ENCODE measurements at places on chromosomes 5 and 9. TPM values are rescaled to one million over a fixed set of nuclear protein-coding genes. Genes with fewer than 3 reads are reported as not detected.

GRCh38 chr9:23829580-23830475 is 3.8 kb upstream of the ELAVL2 start:
- no peak overlapping the region for H3K4me3 ChIP-seq
- no peak for DNase-seq
- no peaks in the 10 kb centered on the region for H3K4me1 ChIP-seq

- H3K4me1 ChIP-seq = peaks cover 16% of the 10 kb centered on the region
- no peak for DNase-seq
These were observed 125.3 kb upstream of the ABCA1 start for GRCh38 chr9:105053209-105053652.

GRCh38 chr5:31733371-31733770 is 94.4 kb downstream of the PDZD2 start:
- H3K4me1 ChIP-seq = no peaks in the 10 kb centered on the region
- no peaks in the 10 kb centered on the region for H3K36me3 ChIP-seq
- no peak overlapping the region for H3K27ac ChIP-seq
- DNase-seq = no peak

DNA sequence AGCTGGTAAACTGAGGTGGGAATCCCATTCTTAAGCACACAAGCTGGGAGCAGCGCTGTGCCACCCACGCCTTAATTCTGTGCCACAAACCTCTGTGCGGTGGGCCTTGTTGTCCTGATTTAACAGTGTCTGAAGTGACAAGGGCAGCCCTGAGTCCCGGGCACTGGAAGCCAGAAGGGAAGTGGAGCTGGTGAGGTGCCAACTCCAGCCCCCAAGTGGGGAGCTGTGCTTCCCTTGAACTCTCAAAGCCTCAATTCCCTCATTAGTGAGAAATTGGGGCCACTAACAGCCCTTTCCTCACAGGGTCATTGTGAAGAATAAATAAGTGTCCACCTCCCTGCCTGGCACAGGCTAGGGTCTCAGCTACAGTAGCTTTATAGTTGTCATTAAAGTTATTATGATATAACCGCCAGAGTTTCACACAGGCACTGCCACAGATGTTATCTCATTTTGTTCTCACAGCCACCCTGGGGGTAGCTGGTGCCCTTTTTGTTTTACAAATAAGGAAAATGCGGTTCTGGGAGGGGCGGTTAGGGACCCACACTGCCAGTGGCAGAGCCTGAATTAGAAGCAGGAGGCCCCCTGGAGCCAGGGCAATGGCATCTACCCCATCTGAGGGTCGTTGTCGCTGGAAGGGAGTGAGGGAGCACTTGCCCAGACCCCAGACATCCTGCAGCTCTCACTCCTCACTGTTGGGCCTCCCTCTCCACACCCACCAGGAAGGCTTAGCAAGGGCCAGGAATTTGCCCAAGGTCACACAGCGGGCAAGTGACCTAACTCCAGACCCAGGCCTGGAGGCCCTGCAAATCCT is 2.1 kb upstream of the TLX3 start:
- H3K27me3 ChIP-seq = peaks cover 52% of the 10 kb centered on the region
- no peak for DNase-seq
- H3K4me1 ChIP-seq = no peaks in the 10 kb centered on the region
- no peaks in the 10 kb centered on the region for H3K36me3 ChIP-seq
- H3K4me3 ChIP-seq = no peak overlapping the region
- H3K27ac ChIP-seq = no peak overlapping the region

DNA sequence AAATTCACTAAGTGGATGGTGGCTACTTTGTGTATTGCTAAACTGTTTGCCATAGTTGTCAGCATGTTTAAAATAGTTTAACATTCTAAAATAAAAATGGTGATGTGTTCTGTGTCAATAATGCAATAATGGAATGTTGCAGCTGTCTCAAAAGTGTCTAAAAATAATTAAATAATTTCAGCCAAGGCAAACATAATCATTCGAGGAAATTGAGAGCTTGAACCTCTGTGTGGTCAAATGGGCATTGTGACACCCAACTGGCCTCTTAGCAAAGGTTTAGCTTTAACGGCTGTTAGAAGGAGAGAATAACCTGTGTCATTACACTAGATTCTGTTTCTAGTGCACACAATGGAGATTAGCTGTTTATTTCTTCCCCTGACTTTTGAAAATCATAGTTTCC is 278.5 kb downstream of the TMEM167A start:
- no peak overlapping the region for H3K4me3 ChIP-seq
- no peaks in the 10 kb centered on the region for H3K4me1 ChIP-seq
- no peak overlapping the region for H3K27ac ChIP-seq
- no peaks in the 10 kb centered on the region for H3K36me3 ChIP-seq
- DNase-seq = no peak
- no peaks in the 10 kb centered on the region for H3K27me3 ChIP-seq

GRCh38 chr9:85431339-85432102 is 310.2 kb downstream of the AGTPBP1 start:
- H3K27ac ChIP-seq = no peak overlapping the region
- H3K36me3 ChIP-seq = no peaks in the 10 kb centered on the region
- no peak for DNase-seq
- peaks cover 10% of the 10 kb centered on the region for H3K27me3 ChIP-seq
- H3K4me1 ChIP-seq = no peaks in the 10 kb centered on the region

DNA sequence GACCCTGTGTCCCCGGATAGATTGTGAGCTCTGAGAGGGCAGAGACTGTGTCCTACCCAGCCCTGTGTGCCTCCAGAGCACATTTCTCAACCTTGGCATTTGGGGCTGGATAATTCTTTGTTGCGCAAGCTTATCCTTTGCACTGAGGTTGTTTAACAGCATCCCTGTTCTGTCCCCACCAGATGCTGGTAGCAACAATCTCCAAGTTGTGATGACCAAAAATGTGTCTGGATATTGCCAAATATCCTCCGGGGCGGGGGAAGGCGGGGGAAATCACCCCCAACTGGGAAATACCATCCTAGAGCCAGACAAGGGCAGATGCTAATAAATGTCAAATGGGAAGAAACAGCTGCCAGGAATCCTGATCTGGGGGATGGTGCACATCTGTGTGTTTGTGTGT is 24.0 kb upstream of the TNIP1 start:
- DNase-seq = no peak
- peak overlapping the region; percentile 55 for H3K27ac ChIP-seq
- H3K27me3 ChIP-seq = no peaks in the 10 kb centered on the region

- H3K4me3 ChIP-seq = no peak overlapping the region
- no peak for DNase-seq
- H3K36me3 ChIP-seq = no peaks in the 10 kb centered on the region
- no peaks in the 10 kb centered on the region for H3K27me3 ChIP-seq
- H3K27ac ChIP-seq = no peak overlapping the region
These were observed 643.4 kb downstream of the CCDC171 start for GRCh38 chr9:16196206-16196605.

DNA sequence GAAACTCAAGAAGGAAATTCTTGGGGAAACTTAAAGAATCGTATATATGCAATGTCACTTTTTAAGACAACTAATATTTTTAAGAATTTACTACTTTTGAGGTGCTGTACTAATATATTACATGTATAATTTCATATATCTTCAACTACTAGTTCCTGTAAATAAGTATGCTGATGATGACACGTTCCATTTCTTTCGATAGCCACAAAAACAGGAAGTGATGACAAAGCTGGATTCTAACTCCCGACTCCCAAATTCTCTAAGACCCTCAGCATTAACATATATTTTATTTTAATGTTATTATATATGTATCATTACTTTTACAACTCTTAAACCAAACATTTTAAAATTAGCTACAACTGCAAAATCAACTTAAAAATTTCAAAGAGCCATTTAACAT is 74.8 kb downstream of the STK32A start:
- no peaks in the 10 kb centered on the region for H3K4me1 ChIP-seq
- H3K27ac ChIP-seq = no peak overlapping the region
- no peaks in the 10 kb centered on the region for H3K36me3 ChIP-seq

DNA sequence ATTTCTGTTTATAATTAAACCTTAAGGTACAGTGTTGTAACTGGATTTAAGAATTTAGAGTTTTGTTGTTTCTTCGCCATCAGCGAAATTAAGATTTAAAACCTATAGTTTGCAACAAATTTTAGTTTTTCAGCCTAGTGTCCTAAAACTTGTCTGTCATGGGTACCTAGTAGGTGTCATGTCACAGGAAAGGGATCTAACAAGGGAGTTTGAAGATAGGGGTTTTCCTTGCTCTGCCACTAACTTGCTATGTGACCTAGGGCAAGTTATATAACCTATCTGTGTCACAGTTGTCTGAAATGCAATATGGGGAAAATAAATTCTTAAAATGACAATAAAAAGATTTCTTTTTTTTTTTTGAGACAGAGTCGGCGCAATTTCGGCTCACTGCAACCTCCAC is 9.2 kb upstream of the ABL1 start:
- H3K36me3 ChIP-seq = peaks cover 7% of the 10 kb centered on the region
- no peak overlapping the region for H3K27ac ChIP-seq
- peaks cover 2% of the 10 kb centered on the region for H3K4me1 ChIP-seq
- H3K4me3 ChIP-seq = no peak overlapping the region
- H3K27me3 ChIP-seq = no peaks in the 10 kb centered on the region

DNA sequence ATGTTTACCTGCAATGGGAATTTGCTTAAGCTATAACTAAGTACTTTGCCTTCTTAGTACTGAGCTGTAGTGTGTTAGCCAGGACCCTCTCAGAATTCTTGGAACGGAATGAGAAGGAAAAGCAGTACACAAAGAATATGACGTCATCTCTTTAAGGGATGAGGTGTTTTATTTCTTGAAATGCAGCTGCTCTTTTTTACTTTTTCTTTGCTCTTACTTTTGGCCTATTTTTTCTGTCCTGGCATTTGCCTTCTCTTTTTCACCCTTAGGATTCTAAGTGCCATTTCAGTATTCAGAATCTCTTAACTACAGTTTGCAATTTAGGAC is 10.1 kb downstream of the KIF2A start:
- peaks cover 63% of the 10 kb centered on the region for H3K4me1 ChIP-seq
- no peaks in the 10 kb centered on the region for H3K27me3 ChIP-seq
- no peak for DNase-seq
- H3K27ac ChIP-seq = no peak overlapping the region
- H3K36me3 ChIP-seq = peaks cover 11% of the 10 kb centered on the region

GRCh38 chr5:54944364-54944763 is 41.0 kb downstream of the ESM1 start:
- no peaks in the 10 kb centered on the region for H3K36me3 ChIP-seq
- H3K27me3 ChIP-seq = peaks cover 8% of the 10 kb centered on the region
- H3K4me3 ChIP-seq = no peak overlapping the region
- H3K4me1 ChIP-seq = no peaks in the 10 kb centered on the region
- H3K27ac ChIP-seq = no peak overlapping the region

DNA sequence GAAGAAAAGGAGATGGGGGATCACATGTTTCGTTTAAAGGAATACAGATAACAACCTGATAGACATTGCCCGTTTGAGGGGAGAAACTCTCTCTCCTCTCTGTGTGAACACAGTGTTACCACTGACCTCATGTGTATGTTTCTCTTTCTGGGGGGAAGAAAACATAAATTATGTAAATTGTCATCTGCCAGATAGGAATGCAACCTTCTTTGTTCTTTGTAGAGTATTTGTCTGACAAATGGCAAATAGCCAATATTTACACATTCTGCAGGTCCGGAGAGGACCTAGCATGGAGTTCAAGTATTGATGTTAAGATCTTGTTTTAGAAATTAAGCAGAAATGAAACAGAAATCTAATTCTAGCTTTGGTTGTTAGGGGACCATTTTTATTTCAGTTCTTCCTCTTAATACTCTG is 276.3 kb downstream of the SAXO1 start:
- H3K27me3 ChIP-seq = no peaks in the 10 kb centered on the region
- H3K4me1 ChIP-seq = no peaks in the 10 kb centered on the region
- DNase-seq = no peak
- no peaks in the 10 kb centered on the region for H3K36me3 ChIP-seq
- no peak overlapping the region for H3K27ac ChIP-seq

- DNase-seq = no peak
- H3K4me3 ChIP-seq = no peak overlapping the region
- H3K4me1 ChIP-seq = peaks cover 14% of the 10 kb centered on the region
- H3K27me3 ChIP-seq = no peaks in the 10 kb centered on the region
- H3K27ac ChIP-seq = no peak overlapping the region
- H3K36me3 ChIP-seq = peaks cover 17% of the 10 kb centered on the region
These were observed 135.8 kb downstream of the AGTPBP1 start for GRCh38 chr9:85605905-85606304.

GRCh38 chr5:140398379-140398811 is 3.2 kb upstream of the ANKHD1 start:
- no peak for DNase-seq
- peaks cover 2% of the 10 kb centered on the region for H3K36me3 ChIP-seq
- peaks cover 16% of the 10 kb centered on the region for H3K4me1 ChIP-seq
- H3K27me3 ChIP-seq = no peaks in the 10 kb centered on the region
- no peak overlapping the region for H3K27ac ChIP-seq

DNA sequence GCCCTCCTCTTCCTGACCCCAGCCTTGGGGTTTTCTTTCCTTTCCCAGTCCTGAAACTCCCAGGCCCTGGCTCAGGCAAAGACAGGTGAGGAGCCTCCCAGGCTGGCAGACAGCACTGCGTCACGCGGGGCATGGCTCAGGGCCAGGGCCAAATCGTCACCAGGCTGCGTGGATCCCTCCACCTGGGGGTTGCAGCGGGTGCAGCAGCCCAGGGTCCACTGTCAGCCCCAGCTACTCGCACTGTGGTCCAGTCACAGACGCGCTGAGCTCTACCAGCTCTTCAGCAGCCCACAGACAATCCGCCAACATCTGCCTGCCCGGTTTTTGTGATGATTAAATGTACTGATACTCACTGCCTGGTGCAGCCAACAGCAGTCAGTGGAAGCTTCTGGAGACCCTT is 12.1 kb downstream of the FAM78A start:
- no peak for DNase-seq
- peak overlapping the region; percentile 73 for H3K27ac ChIP-seq
- peaks cover 69% of the 10 kb centered on the region for H3K4me1 ChIP-seq
- H3K27me3 ChIP-seq = no peaks in the 10 kb centered on the region
- peaks cover 43% of the 10 kb centered on the region for H3K36me3 ChIP-seq

GRCh38 chr5:177086654-177087397 is at the start of gene FGFR4:
Gene FGFR4, plus strand, starts transcription at chr5:177086915. Its CDS starts 2,688 bp downstream, at chr5:177089603.
- peak within 1 kb of the TSS; percentile 65 for H3K27ac ChIP-seq
- H3K4me1 ChIP-seq = peaks cover 19% of the 10 kb centered on the region
- peak; percentile 71 for DNase-seq
- H3K27me3 ChIP-seq = peaks cover 6% of the 10 kb centered on the region
- no peaks in the 10 kb centered on the region for H3K36me3 ChIP-seq

- no peak for DNase-seq
- no peaks in the 10 kb centered on the region for H3K4me1 ChIP-seq
- no peak overlapping the region for H3K4me3 ChIP-seq
- H3K36me3 ChIP-seq = no peaks in the 10 kb centered on the region
- H3K27ac ChIP-seq = no peak overlapping the region
These were observed 497.4 kb upstream of the CCNG1 start for GRCh38 chr5:162939991-162940390.

GRCh38 chr5:153711755-153712154 is 221.3 kb downstream of the GRIA1 start:
- H3K27me3 ChIP-seq = no peaks in the 10 kb centered on the region
- H3K4me1 ChIP-seq = no peaks in the 10 kb centered on the region
- H3K27ac ChIP-seq = no peak overlapping the region
- no peak for DNase-seq
- no peak overlapping the region for H3K4me3 ChIP-seq

GRCh38 chr5:161051920-161052500 is 200.0 kb upstream of the ATP10B start:
- no peaks in the 10 kb centered on the region for H3K36me3 ChIP-seq
- DNase-seq = no peak
- H3K27me3 ChIP-seq = no peaks in the 10 kb centered on the region
- no peak overlapping the region for H3K4me3 ChIP-seq

LCN2 gene
- total RNA-seq = not detected

SOWAHA gene
- total RNA-seq = not detected

SPOCK1 gene
- total RNA-seq = not detected

GABRB2 gene
- 0.29 TPM for total RNA-seq

SLCO4C1 gene
- 0.33 TPM for total RNA-seq

PAPPA gene
- total RNA-seq = not detected

MARCOL gene
- not detected for total RNA-seq

BDP1 gene
- total RNA-seq = 46.2 TPM

TAF11L10 gene
- total RNA-seq = not detected

FASTKD3 gene
- 12.1 TPM for total RNA-seq

PRSS3 gene
- total RNA-seq = not detected

All from activated B cell treated with CpG ODN at 0.5 μM for 24 hours (primary cell).